ENCODE measurements at places on chromosomes 16 and 17.

GRCh38 chr16:8229011-8229520 lies 361.2 kb downstream of the TMEM114 start:
- no peak for DNase-seq

DNA sequence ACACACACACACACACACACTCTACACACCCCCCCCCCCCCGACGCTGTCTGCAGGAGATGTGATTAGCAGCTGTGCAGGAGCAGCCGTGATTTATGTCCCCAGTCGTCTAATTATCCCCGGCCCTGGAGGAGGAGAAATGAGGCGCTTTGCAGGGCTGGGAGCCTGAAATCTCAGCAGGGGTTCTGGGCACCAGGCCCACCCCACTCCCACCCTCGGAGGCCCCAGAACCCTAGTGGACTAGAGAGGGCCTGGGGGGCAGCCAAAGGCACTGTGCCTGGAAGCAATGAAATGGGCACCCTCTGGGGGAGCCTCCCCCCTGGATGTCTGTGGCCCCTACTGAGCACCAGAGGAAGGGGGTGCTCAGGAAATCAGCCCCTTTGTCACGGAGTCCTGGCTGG lies 134.2 kb upstream of the CIBAR2 start:
- no peak for DNase-seq

GRCh38 chr17:8002721-8003593 lies 542 bp downstream of the GUCY2D start:
- no peak for DNase-seq

DNA sequence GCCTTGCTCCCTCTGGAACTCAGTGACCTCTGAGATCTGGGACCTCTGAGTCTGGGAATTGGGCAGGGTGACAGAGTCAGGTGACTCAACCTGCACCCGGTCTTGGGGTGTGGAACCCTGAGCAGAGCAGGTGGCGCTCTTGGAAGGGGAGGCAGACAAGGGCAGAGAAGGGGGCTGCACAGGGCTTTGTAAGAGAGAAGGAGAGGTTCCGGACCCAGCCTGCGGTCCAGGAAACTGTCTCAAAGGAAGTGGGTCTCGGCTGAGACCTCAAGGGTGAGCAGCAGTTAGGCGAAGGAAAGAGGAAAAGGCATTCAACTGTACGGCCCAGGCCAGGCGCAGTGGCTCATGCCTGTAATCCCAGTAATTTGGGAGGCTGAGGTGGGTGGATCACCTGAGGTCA lies 10.0 kb upstream of the RIPOR1 start:
- DNase-seq: no peak

- peak; percentile 77 for DNase-seq
Measured at GRCh38 chr16:57802341-57803133, at the start of gene KIFC3. KIFC3 (minus strand) TSS chr16:57802491; CDS start chr16:57798243, 4,248 bp downstream.

DNA sequence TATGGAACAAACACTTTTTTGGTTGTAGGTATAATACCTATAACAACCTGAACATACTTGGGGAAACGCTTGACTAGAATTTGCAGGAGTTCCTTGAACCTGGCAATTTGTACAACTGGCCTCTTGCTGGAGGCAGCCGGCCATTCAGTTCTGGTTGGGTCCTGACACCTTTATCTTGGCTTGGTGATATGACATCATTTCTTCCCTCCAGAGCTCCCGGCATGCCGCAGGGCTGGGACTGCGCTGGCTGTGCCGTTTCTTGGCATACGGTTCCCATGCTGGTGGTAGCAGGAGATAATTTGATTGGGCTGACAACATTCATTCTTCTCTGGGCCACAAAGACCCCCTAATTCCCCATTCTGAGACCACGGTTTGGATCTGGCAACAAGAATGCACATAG lies 87.5 kb downstream of the ASIC2 start:
- DNase-seq: no peak

GRCh38 chr17:81540676-81541027 lies 11.5 kb downstream of the FAAP100 start:
- no peak for DNase-seq

DNA sequence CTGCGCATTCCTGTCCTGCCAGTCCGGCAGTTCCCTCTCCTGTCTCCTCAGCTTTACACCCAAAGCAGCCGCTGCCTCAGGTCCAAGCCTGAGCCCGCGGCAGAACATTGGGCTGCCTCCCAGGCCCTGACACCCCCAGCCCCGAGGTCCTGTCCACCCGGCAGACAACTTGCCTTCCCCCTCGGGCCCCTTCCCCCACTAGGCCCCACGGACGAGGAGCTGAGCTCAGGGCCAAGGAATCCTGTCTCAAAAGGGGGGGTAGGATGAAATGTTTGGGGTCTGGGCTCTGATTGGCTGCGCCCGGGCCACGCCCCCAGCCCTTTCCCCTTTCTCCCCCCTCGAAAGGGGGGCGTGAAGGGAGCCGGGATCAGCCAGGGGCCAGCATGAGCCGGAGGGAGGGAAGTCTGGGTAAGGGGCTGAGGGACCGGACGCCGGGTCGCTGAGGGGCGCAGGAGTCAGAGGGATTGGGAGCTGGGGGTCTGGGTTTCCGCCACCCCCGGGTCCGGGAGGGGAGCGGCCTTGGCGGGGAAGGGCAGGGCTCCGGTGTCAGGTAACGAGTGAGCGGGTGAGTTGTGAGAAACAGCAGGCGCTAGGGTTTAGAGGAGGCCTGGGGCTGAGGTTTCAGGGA lies at the start of gene CTF1:
Gene CTF1, plus strand, starts transcription at position 354 of the 628 bp plus-strand sequence. Its CDS starts 30 bp downstream, at position 384.
- peak; percentile 76 for DNase-seq

DNA sequence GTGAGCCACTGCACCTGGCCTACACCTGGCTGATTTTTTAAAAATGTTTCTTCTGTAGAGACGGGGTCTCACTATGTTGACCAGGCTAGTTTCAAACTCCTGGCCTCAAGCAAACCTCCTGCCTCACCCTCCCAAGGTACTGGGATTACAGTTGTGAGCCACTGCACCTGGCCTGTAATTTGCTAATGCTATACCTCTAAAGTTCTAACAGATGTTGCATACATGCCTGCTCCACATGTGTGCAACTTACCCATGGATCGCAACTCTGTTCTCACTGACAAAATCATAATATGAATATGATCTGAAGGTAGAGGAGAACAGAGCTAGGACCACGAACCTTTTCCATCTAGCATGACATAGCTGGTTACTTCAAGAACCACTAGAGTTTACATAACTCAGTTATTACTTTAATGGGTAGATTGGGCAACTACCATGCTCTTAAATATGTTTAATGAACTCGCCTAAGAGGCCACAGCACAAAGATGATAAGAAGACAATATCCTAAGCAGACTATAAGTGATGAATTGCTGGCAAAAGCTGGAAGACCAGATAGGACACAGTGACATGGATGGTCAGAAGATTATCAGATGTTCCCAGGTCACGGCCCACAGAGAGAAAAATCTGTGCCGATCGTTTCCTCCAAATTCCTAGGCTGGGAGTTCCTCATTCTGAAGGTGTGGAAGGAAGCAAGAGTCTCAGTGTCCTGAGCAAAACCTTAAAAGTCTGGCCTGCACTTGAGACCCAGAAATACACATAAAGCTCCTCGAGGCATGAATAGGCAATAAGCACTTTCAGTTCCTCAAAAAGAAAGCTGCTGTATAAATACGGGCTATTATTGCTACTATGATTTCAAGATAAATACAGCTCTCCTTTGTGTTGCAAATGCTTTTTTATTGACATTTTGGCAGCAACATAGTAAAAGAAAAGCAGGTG lies 53.6 kb upstream of the ICAM2 start:
- DNase-seq: no peak

DNA sequence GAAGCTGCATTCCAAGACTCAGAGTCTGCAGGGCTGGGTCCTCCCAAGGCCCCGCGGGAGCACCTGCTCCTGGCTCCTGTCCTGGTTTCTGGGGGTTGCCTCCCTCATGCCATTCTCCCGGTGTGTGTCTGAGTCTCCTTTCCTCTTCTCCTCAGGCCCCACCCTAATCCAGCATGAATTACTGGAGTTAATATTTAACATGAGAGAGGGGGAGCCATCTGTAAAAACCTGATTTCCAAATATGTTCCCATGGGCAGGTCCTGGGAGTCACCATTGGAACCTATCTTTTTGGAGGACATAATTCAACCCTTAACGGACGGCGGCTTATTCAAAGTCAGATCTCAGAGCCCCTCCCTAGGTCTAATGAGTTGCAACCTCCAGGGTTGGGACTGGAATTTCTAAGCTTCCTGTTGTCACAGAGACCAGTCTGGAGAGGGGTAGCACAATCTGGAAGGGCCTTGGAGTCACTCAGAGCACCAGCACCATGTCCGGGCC lies 5.4 kb downstream of the C17orf99 start:
- DNase-seq: no peak

DNA sequence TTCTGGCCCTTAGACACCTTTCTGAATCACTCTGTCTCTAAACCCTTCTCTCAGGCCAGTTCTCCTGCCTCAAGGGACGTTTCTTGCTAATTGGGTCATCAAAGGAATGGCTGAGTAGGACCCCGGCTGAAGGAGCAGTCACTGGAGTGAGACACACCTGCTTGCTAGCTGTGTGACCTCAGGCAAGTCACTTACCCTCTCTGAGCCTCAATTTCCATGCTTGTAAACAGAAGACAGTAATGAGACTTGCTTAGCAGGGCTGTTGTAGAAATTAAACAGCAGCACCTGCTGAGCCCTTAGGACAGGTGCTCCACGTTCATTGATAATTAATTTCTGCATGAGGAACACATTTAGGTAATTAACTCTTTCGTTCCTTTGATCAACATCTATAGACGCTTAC lies 6.8 kb downstream of the CIBAR2 start:
- no peak for DNase-seq

DNA sequence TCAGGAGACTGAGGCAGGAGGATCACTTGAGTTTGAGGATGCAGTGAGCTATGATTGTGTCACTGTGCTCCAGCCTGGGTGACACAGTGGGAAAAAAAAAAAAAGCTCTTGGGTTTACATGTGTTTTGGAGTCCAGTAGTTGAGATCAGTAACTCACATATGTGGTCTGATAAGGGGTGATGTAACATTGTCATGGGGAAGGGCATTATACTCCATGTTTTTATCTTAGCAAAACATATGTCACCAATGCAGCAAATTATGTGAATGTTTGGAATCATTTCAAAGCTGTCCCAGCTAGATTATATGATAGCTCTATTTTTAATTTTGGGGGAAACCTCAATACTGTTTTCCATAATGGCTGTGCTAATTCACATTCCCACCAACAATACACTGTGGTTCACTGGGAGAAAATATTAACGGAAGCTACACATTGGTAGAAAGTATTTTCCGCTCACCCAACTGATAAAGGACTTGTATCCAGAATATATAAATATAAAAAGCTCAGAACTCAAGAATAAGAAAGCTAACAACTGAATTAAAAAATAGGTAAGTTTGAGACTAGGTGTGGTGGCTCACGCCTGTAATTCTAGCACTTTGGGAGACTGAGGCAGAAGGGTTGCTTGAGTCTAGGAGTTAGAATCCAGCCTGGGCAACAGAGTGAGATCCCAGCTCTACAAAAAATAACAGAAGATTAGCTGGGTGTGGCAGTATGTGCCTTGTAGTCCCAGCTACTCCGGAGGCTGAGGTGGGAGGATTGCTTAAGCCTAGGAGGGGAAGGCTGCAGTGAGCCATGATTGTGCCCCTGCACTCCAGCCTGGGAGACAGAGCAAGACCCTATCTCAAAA lies 224.1 kb upstream of the TBX2 start:
- DNase-seq: no peak

GRCh38 chr17:31299624-31300023 lies 2.6 kb upstream of the OMG start:
- DNase-seq: no peak

- DNase-seq: no peak
Measured at GRCh38 chr16:11689031-11689840, 21.0 kb downstream of the SNN start.

GRCh38 chr17:47978324-47978723 lies 7.4 kb downstream of the CDK5RAP3 start:
- peak; percentile 47 for DNase-seq

DNA sequence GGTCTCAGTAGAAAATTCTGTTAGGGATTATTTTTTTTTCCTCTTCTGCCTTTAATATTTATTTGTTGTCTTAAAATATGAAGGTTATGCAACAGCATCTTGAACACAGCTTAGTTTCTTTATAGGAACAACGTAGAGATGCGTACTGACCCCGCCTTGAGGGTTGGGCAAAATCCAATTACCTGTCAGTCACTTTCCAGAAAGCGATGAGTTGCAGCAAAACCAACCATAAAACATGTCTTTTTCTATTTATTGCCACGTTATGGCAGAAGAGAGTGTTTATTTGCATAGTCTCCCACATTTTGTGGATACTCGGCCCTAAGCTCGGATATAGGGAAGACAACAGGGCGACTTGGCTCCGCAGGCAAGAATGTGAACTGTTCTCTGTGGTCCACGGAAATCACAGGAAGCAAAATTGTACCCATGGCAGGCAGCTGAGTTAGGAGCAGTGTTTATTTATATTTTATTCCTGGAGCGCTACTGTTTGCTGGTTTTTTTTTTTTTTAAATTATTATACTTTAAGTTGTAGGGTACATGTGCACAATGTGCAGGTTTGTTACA lies 44.3 kb upstream of the CACNG5 start:
- DNase-seq: no peak

DNA sequence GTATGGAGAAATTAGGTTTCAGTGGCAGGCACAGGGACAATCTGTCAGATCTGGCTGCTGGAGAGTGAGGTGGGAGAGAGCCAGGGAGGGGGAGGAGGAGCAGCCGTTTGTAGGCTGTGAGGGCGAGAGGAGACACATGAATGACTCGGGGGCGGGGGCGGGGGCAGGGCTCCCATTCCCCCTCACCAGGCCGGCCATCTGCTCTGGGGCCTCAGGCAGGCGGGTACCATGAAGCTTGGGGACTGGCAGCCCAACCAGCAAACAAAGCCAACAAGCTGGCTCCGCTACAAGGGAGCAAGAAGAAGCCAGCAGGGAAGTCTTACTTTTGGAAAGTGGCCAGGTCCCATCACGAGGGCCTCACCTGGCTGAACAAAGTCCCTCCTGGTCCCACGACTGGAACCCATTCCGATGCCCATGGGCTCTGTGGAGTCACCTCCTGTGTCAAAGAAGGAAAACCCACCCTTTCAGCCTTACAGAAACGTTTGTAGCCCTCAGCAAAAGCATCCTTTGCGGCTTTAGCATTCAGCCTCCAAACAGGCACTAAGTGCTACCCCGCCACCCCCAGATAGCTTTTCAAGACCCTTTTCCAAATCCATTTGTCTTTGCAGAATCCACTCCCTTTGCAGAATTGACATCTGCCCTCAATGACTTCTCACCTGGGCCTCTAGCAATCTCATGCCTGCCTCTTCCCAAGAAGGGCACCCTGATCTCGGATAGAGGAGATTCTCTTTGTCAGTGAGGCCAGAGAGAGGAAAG lies 9.2 kb upstream of the SSTR2 start:
- DNase-seq: no peak

GRCh38 chr16:86520317-86521210 lies 10.2 kb downstream of the FOXF1 start:
- no peak for DNase-seq

- DNase-seq: no peak
Measured at GRCh38 chr17:59767176-59767575, 59.7 kb downstream of the VMP1 start.

- DNase-seq: no peak
Measured at GRCh38 chr16:57977418-57978069, 6.6 kb upstream of the CNGB1 start.

Data from mesothelial cell of epicardium (in vitro differentiated cells).